DMS 273 treated with DMSO at 0.1 percent for 48 hours (cell line): ENCODE measurements at places on chromosomes 3 and 15.
A peak's percentile ranks its signal among the peaks of the same experiment; 100 is the strongest.

DNA sequence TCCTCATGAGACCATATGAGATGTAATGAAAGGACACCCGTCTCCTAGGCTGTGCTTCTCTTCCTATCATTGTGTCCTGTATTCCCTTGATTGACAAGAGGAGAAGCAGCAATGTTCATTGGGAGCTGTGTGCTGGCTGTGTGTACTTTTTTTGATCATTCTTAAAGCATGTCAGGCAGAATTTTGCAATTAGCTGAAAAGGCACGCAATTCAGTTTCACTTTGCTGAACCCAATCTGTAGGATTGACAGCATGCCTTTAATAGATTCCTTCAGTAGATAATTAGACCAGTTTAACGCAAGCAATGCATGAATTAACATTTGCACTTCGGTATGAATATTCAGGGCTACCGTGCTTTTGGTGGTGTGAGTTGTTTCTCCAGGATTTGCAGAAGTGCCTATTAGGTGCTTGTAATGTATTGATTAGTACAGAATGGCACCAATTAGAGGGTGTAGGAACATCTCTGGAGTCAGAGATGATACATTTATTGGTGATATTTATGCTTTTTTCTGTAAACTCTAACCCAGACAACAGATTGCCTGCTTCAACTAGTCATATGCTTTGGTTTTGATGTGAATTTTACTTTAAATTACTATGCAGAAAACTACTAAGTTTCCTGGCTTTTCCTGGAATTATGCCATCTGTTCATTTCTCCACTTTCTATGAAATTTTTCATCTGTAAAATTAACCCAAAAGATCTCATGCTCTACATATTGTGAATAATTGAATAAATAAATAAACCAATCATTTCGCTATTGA, 114.3 kb downstream of the NSUN3 start:
- DNase-seq = peak; percentile 10

DNA sequence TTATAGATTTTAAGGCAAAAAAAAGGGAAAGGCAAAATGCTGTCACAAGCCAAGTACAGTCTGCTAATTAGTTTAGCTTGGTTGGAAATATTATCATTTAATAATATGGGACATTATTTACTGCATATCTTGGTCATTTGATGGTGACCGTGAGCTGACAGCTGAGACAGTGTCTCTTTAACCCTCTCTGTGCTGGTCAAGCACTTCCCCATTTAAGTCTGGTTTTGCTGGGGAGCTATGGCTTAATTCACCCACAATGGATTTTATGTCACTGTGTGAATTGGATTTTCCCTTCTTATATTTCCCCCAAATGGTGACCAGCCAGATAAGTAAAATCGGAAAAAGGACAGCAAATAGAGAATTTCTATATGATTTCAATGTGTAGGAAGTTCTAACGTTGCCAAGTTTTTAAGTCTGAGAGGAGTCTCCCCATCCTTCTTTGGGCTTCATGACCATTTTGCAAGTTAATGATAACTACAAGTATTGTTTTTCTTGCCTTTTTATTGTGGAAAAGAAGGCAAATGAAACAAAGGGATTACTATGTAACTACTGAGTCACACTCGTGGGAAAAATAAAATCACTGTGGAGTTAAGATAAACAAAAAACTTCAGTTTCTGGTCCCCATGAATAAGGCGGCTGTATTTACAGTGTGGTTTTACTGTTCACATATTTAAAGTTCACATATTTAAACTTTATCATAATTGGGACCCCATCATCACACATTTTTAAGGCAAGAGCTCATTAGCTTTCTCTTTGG, 373.5 kb downstream of the NR2F2 start:
- DNase-seq = no peak

- DNase-seq = no peak
Observed at GRCh38 chr3:110910346-110910955, 161.2 kb upstream of the NECTIN3 start.

GRCh38 chr3:53324105-53324504, 23.2 kb downstream of the DCP1A start:
- DNase-seq = no peak

GRCh38 chr15:63169788-63170187, 12.5 kb upstream of the RPS27L start:
- no peak for DNase-seq

GRCh38 chr3:178966299-178967176, 105.1 kb downstream of the ZMAT3 start:
- DNase-seq = peak; percentile 25

DNA sequence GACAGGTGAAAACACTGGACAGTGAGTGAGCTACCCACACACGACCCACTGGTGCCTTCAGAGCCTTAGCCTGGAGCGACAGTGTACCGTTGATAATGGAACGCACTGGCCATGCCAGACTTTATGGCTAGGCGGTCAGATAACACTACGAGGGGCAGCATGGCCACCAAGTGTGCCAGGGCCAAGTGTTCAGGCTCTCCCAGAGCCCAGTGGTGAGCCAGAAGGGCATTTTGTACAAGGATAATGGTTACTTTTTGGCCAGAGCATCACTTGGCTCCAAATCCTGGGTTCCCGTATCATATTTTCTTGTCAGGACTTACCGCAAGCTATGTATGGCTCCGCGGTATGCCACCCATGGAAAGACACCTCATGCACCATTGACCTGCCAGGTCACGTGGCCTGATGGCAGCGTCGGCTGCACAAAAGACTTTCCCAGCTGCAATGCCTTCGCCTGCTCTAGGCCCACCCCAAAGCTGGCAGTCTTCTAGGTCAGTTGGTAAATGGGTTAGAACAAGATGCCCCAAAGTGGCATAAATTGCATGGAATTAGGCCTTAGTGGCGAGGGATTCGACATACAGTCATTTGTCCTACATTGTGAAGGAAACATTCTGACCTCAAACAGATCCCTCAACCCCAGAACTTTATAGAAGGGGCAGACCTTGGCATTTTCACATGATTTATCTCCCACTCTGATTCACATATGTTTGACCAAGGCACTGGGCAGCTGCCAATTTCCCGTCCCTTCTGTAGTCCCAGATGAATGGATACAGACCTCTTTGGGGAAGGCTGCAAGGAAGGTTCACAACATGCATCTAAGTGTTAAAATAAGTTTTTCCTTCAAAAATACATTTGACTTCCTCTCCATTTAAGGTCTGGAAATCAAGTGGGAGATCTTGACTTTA, 12.2 kb upstream of the SLC28A1 start:
- no peak for DNase-seq

DNA sequence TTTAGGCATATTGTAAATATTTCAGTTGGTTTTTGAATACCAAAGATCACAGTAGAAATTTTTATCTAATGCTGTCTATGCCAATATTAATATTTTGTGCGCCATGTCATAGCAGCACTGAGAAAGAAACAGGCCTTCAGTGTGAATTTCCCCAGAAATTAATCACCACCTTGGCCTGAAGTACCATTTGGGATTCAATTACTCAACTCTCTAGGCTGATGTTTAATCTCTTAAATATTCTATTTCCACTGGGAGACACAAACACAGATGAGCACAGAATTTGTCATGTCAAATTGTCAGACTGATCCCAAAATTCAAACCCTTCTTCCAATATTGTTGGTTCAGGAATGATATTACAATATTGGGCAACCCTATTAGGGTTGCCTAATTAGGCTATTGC, 509.3 kb downstream of the ROBO1 start:
- DNase-seq = no peak

DNA sequence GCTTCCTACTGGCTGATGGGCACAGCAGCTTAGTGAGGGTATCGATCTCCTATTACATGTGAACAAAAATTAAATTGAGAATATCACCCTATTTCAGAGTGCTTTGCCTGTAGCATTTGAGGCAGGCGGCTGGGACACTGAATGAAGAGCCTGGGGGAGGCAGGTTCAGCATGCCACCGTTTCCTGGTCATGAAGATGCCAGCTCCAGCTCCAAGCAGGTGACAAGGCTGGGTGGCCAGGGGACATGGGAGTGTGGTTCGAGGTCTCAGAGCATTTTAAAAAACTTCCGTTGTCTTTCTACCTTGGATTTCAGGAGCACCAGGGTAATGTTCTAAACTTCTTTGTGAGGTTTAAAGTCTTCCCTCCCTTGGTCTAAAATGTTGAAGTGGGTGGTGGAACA, 158.2 kb downstream of the RPLP1 start:
- DNase-seq = no peak

DNA sequence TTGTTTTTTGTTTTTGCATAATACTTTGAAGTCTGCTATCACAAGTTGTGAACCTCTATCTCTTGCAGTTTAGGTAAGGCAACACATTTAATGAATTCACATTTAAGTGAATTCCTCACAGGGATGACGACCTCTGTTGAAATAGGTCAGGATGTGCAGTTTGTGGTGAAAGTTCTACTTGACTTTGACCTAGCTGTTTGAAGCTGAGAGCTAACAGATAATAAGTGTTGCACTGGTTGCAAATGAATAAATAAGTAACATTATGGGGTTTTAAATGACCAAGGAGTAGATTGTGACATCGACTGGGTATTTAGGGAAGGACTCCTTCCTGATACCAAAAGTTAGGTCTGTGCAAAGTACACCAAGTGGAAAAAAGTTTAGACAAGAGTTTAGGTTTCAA, 23.9 kb downstream of the NIT2 start:
- DNase-seq = no peak

- no peak for DNase-seq
Observed at GRCh38 chr3:12325586-12326515, 37.0 kb downstream of the PPARG start.

DNA sequence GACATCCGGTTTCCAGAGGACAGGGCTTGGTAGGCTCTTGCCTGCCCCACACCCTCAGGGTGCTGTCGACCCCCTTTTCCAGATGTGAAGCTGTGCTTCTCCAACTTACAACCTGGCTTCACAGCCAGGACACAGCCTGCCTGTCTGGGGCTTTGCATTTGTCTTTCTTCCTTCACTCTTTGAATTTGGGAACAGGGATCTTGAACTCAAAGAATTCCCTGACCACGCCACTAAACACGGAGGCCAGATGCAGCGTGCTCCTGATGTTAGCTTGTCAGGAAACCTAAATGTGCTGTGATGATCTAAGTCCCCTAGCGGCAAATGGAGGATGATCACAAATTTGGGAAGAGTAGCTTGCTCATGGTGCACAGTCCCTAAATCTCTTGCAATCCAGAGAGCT, 244.8 kb upstream of the RGMA start:
- no peak for DNase-seq

DNA sequence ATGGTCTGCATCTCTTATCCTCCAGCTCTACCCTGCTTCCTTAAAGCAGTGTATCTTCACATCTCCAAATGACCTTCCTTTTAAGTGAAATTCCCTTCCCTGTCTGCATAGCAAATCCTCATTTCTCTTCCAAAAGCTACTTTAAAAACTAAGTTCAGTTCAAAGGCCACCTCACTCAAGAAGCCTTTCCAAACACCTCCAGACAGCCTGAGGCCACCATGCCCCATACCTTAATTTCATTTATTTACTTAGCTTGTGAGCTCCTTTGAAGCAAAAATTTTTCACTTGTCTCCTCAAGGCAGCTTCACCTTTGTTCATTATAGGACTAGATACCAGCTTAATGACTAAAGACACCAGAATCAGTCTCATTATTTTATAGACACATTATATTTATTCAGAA, 39.4 kb downstream of the PIGB start:
- no peak for DNase-seq

GRCh38 chr3:100150473-100150872, 36.2 kb upstream of the FILIP1L start:
- DNase-seq = no peak

GRCh38 chr3:180402471-180403073, 199.4 kb upstream of the TTC14 start:
- DNase-seq = peak; percentile 13

- no peak for DNase-seq
Observed at GRCh38 chr15:69400850-69401249, 13.3 kb upstream of the KIF23 start.

- no peak for DNase-seq
Observed at GRCh38 chr15:93253681-93254080, 164.7 kb upstream of the RGMA start.

GRCh38 chr3:70951316-70951715, 632.2 kb downstream of the FOXP1 start:
- DNase-seq = no peak

DNA sequence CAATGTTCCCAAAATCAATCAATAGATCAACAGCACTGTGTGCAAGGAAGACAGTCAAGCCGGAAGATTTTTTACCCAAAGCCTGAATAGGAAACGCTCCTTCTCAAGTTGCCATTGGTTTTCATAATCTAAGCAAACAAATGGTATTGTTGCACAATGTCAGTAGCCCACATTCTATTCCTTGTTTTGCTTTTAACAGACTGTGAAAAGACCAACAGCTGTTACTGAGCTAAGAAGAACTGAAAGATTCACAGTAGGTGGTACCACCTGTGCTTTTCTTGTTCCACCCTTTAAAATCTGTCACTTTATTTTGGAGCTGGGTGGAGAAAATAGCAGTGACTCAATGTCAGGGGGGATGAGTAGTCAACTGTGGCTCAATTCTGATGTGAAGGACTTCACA, 357.5 kb upstream of the CADM2 start:
- peak; percentile 93 for DNase-seq

- no peak for DNase-seq
Observed at GRCh38 chr3:123610331-123610730, 25.5 kb upstream of the HACD2 start.

- no peak for DNase-seq
Observed at GRCh38 chr15:65285291-65286068, 1.2 kb downstream of the PARP16 start.

- DNase-seq = peak; percentile 2
Observed at GRCh38 chr15:86327230-86327865, 247.7 kb downstream of the AGBL1 start.

GRCh38 chr3:153221748-153222162, 59.7 kb downstream of the RAP2B start:
- no peak for DNase-seq

GRCh38 chr15:43134157-43134635, 810 bp downstream of the TMEM62 start:
- no peak for DNase-seq

GRCh38 chr3:126035362-126036050, 48.4 kb downstream of the SLC41A3 start:
- no peak for DNase-seq

DNA sequence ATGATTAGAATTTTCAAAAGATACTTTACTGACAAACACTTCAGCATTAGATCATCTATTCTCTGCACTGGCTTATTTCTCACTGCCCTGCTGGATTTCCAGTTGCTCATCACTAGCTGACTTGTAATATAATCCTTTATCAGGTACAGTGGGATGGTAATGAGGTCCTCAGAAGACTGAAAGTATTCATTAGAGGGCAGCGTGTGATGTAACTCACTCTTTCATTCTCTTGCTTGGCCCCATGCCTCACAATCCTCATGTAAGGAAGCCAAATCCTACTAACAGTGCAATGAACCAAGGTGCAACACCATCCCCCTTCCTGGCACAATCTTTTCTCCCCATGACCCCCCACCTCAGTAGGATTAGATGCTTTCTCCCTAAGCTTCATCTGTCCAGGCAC, 289.9 kb downstream of the CTNNB1 start:
- DNase-seq = no peak

- no peak for DNase-seq
Observed at GRCh38 chr15:70480196-70480856, 283.0 kb downstream of the UACA start.
